Activated CD4-positive, alpha-beta T cell treated with anti-CD3 and anti-CD28 coated beads, Interleukin-2, amount 50 U/mL, for 16 hours (primary cell): ENCODE measurements at places on chromosomes 7 and 10.

DNA sequence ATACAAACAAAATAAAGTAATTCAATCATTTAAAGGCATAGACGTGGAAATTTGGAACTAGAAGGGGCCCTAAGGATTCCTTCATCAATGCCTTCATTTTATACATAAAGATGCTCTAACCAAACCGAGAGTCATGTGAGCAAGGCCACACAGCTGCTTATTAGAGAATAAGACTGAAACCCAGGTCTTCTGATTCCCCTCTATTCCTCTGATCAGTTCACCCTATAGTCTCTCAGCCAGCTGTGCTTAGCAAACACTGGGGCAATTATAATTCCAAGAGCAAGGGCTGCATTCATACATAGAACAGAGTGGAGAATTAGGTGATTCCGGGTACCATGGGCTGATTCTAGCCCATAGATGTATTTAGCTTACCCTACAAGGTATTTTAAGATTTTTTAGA, 9.7 kb upstream of the XPNPEP1 start:
- DNase-seq: no peak

DNA sequence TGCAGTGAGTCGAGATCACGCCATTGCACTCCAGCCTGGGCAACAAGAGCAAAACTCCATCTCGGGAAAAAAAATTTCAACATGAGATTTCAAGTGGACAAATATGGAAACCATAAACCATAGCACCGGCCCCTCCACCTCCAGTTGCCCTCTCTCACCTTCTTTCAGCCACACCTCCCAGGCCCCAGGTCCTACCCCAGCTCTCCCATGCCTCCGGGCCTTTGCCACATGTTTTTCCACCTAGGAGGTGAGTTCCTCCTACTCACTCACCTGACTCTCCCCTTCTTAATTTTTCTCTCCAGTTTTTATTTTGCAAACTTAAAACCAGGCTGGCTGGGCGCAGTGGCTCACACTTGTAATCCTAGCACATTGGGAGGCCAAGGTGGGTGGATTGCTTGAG, 13.7 kb upstream of the CLDN4 start:
- DNase-seq: no peak

- no peak for DNase-seq
These were observed 52.3 kb upstream of the COL13A1 start for GRCh38 chr10:69749178-69750010.

- no peak for DNase-seq
These were observed 90.9 kb upstream of the STK17A start for GRCh38 chr7:43491984-43492383.

- DNase-seq: no peak
These were observed 139.0 kb downstream of the TACC2 start for GRCh38 chr10:122127943-122128342.

- no peak for DNase-seq
These were observed 14.8 kb upstream of the CH25H start for GRCh38 chr10:89221919-89222318.

GRCh38 chr10:80199828-80200227, 5.5 kb downstream of the ANXA11 start:
- DNase-seq: no peak

DNA sequence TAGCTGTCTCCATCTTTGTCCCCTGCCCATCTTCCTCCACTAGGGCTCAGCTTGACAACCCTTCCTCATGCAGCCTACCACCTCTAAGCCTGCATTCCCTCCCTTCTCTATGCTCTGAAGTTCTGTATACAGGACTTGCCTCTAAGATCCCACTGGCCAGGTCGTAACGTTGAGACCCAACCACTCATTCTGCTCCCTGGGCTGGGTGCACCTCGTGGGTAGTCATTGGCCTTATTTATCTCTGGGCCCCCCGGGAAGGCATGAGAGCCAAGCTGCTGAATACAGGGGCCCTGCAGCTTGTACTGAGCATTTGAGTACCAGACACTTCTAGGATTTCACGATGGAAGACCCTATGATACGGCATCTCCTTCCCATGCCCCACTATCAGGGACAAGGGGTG, 31.2 kb downstream of the MYL10 start:
- no peak for DNase-seq

DNA sequence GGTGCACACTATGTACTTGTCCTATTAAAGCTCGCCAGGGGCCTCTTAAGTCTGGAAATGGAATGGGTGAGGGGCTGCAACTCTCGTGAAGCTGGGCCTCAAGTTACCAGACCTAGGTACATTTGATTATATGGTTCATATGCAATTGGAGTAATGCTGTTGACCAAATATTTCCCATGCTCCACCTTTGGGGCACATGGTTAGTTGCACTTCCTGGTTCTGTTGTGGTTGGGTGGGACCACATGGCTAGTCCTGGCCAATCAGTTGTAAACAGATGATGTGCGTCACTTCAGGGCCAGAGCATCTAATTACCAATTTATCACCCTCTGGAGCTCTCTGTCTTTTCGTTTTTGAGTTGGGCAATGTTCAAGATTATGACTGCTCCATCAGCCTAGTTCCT, 39.5 kb upstream of the OPN4 start:
- DNase-seq: no peak

DNA sequence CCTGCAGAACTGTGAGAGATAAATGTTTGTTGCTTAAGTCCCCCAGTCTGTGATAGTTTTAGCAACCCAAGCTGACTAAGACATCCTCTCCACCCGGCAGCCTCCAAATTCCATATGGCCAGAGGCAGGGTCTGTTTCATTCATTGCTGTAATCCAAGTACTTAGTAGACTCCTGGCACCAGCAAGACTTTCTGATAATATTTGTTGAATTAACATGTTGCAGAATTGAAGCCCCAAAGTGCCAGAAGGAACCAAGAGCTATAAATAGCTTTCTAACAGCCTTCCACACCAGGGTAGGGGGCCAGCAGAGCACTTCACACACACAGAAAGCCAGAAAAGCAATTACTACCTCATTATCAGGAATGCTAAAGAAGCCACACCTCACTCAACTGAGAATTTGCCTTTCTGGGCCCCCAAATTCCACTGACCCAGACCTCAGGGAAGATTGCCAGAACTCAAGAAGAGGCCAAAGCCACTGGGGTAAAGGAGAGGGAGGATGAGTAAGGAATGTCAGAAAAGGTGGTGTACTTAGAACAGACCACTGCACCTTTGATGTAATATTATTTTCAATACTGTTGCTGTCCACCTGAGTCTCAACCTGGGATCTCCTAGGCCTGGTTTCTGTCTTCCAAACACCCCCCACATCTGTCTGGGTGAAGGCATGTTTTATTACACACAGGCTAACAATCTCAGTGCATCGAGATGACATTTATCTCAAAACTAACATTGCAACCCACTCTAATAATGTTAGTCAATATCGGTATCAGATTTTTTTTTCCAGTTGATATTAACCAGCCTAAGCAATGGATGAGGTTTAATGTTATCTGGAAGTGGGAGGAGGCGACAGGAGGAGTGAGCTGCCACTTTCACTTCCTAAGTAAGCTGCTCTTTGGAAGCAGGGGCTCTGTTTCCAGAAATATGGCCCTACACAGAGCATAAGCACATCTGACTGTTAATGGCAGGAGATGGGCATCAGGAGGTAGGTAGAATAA, 5.5 kb downstream of the NOD1 start:
- DNase-seq: no peak

- DNase-seq: no peak
These were observed 210.7 kb downstream of the SKAP2 start for GRCh38 chr7:26653430-26654399.

- no peak for DNase-seq
These were observed 26.8 kb downstream of the MICU1 start for GRCh38 chr10:72598769-72599701.

GRCh38 chr7:28958235-28958979, at the start of gene TRIL:
TSS of gene TRIL (minus strand) at chr7:28958330. CDS start at chr7:28958046, 284 bp downstream.
- no peak for DNase-seq

DNA sequence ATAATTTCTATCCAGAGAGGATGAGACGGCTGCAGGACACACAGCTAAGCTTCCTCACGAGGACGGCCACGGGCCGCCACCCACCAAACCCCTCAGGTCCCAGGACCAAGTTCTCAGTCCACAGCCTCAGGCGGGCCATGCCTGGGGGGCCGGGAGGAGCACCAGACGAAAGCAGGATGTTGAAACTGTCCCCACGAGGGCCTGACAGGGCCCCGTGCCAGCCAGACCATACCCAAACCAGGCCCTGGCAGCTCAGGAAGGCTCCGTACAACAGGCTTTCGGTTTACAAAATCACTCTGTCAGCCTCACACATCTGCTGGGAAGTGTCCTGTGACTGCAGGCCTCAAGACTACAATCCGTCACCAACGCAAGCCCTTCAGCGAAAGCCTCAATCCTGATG, 14.5 kb downstream of the TUBGCP2 start:
- DNase-seq: no peak

DNA sequence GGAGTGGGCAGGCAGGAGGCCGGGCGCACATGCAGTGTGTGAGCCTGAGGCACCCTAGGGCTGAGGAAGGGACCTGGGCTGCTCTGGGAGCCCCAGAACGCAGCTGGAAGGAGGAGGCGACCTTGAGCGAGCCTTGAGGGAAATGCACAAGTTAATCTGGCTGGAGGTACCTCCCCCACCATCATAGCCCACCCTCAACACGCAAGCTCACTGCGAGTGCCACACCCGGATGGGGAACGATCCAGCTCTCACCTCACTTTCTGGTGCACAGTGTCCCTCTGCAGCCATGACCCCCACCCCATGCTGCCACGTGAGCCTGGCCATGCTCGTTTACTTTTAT, 162.4 kb upstream of the PPP2R2D start:
- DNase-seq: no peak

GRCh38 chr7:93715234-93715633, 140.7 kb upstream of the CALCR start:
- peak; percentile 34 for DNase-seq

DNA sequence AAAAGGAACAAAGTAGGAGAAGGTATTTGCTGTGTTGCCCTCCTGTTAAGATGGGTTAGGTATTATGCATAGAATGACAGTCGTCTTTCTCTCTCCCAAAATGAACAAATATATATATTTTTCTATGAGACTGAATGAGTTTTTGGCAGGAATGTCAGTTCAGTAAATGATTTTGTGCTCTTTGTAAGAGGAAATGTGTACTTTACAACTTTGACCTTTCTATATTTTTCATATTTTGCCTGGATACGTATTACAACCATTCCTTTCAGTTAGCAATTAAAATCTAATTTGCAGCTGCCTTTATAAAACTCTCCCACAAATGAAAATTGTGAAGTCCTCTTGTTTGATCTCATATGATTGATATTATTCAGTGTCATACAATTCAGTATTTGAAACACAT, 336.6 kb upstream of the MEOX2 start:
- DNase-seq: no peak

DNA sequence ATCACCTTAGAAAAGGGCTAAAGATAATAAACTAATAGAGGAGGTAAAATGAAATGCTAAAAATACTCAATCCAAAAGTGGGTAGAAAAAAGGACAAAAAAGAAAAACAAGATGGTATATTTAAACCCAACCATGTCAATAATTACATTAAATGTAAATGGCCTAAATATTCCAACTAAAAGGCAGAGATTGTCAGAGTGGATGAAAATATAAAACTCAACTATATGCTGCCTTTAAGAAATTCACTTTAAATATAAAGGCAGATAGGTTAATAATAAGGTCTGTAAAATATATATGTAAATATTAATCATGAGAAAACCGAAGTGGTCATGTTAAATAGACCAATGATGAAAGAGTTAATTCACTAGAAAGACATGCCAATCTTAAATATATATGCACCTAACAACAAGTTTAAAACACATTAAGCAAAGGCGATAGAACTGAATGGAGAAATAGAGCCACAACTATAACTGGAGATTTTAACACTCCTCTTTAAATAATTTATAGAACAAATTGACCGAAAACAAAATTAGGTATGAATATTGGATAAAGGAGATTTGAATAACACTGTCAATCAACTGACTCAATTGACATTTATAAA, 159.4 kb downstream of the PLPP4 start:
- no peak for DNase-seq

GRCh38 chr7:31633467-31633866, 53.5 kb upstream of the PPP1R17 start:
- no peak for DNase-seq

DNA sequence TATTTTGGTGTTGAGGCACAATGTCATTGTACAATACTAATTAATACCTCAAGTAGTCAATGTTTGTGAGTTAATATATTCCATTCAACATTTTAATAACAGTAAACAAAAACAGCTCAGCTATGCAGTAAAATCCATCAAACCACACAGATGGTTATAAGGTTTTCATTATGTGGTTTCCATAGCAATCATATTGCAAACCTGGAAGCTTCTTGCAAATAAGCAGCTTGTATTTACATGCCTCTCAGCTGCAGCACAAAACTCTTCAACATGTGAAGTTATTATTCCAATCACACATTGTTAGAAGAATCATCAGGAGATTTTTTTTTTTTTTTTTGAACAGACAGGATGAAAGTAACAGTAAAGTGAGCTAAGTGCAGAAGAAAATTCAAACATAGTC, 170.2 kb downstream of the SKAP2 start:
- no peak for DNase-seq

- DNase-seq: no peak
These were observed 25.0 kb downstream of the SHH start for GRCh38 chr7:155787171-155787851.

GRCh38 chr10:103512166-103512565, 18.7 kb downstream of the NEURL1 start:
- no peak for DNase-seq

- peak; percentile 38 for DNase-seq
These were observed 375.6 kb downstream of the SFMBT2 start for GRCh38 chr10:7035126-7035761.
